ENCODE measurements at places on chromosomes 5 and 9.

GRCh38 chr5:88938488-88938887 is 55.5 kb upstream of the MEF2C start:
- no peak for DNase-seq

DNA sequence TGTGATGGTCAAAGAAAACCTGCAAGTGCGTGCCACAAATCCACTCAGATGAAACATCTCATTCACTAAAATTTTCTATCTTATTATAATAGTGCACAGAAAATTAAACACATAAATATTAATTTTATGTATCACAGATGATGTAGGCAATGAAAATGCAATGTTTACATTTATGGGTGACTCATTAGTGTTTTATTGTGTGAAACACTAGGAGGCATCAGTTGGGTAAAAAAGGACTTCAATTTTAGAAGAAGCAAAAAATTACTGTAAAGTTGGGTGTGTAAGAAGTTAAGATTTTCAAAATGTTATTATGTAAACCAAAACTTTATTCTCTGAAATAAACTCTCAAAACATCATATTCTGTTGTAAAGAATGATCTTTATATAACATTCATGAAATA is 4.0 kb downstream of the MEF2C start:
- no peak for DNase-seq

DNA sequence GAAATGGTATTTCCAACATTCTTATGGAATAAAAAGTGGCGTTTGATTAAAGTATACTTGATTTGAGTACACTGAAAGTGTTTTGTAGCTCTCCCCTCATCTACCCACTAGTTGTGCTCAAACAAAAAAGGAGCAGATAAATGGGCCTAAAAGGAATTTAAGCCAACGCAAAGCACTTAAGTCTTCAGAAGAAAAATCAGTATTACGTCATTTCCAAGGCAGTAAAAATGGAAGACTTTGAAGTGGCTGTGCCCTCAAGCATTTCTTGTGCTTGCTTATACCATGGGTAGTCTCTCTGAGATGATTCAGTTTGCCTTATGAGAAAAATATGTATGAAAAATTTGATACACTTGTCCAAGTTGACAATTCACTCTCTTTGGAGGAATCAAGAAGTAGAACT is 279.9 kb upstream of the CD180 start:
- no peak for DNase-seq

GRCh38 chr9:98550206-98550820 is 158.4 kb downstream of the GABBR2 start:
- no peak for DNase-seq

- no peak for DNase-seq
These were observed 1.4 kb downstream of the LIX1 start for GRCh38 chr5:97141031-97141430.

DNA sequence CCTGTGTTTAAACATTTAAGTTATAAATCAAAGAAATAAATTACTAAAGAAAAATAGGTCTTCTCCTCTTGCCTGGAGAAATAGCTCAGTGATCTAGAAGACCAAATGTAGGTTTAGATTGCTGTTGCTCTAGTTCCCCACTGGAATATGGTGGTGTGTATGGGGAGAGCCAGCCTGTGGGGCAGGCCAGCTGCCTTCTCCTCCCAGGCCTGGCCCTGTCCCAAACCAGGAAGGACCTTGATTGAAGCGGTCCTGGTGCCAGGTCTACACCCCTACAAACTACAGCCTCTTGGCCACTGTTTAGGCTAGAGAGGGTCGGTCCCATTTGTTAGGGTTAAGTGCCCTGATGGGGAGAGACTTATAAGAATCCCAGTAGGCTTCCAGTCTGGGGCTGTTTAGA is 35.4 kb downstream of the MAN2A1 start:
- DNase-seq = no peak

- no peak for DNase-seq
These were observed 574.1 kb downstream of the PSAT1 start for GRCh38 chr9:78871086-78871451.

DNA sequence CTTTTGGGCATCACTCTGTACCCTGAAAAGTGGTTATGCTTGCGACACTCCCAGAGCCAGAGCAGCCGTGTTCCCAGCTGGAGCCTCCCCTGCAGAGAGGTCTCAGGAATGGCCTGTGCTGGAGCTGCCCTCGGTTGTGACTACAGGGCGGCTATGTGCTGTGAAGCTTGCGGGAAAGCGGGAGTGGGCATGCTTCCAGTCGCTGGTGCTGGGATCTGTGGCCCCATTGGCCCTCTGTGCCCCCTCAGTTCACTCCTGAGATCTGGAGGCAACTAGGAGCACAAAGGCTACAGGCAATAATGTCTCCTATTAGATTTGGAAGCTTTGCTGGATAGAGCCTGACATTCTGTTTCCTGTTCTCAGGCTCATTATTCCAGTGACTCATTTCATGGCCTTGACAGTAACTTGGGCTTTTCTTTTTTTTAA is 56.9 kb downstream of the GPR107 start:
- no peak for DNase-seq

DNA sequence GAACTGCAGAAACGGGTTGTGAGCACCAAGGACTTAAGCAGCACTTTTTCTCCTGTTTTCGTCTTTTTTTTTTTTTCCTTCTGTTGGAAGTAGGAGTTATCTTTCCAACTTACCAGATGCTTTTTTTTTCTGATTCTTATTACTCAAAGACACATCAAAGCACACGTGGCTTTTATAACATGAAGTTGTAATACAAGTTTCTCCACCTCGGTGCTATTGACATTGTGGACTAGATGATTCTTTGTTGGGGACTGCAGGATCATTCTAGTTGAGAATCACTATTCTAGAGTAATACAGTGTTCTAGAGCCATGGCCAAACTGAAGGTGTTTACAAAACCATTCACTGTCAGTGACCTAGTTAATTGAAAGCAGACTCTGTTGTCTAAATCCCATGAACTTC is 51.5 kb downstream of the MYO10 start:
- DNase-seq = no peak

DNA sequence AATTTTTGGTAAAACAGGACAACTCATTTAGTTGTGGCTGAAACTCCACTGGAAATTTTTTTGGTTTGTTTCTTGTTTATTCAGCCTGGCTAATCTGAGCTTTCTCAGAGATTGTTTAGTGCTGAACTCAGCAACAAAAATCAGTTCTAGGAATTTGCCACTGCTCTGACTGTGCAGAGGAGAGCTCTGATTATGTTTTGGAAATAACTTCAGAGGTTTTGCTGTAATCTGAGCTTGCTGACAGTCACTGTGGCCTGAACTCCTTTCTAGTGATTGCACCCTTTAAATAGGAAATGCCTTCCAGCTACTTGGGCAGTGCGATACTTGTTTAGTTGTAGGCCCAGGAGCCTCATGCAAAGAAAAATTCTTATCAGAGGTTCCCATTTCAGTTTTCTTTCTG is 60.2 kb downstream of the OSTF1 start:
- DNase-seq = no peak

GRCh38 chr5:93512799-93513198 is 68.2 kb downstream of the NR2F1-AS1 start:
- no peak for DNase-seq

DNA sequence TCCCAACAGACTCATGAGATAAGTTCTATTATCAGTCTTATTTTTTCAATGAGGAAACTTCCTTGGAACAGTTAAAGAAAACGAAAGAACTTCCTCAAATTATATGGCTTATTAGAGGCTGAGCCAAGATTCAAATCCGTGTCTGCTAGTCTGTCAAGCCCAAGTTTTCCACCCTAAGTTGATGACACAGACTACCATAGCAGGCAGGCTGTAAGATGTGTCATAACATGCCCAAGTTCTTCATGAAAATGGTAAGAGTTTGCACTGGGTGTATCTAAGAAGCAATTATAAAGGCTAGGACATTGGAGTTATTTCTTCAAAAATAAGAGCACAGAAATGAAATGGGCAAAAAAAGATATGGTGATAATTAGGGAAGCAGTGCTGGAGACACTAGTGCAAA is 634.5 kb downstream of the BRINP1 start:
- DNase-seq = no peak

GRCh38 chr5:143130613-143131305 is 272.7 kb downstream of the NR3C1 start:
- no peak for DNase-seq

DNA sequence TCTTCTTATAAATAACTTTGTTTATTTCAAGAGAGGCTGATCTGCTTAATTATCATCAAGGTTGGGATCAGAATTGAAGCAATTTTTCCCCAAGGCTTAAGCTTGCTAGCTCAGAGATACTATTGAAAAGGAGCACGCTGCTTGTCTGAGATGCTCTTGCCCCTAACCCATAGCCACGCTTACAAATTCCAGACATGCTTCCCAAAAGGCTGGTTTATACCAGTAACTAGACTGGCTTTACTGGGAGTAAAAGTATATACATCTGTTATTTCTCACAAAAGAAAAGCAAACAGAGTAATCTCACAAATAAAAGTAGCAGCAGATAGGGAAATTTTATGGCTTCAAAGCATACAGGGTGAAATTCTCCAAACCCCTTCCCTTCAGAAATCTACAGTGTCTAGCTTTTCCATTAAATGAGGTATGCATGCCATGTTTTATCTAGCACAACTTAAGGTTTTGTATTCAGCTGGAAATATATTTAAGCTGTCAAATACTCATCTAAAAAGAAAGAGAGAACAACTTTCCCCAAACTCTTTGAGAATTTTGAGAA is 163.2 kb upstream of the TRPC7 start:
- no peak for DNase-seq

DNA sequence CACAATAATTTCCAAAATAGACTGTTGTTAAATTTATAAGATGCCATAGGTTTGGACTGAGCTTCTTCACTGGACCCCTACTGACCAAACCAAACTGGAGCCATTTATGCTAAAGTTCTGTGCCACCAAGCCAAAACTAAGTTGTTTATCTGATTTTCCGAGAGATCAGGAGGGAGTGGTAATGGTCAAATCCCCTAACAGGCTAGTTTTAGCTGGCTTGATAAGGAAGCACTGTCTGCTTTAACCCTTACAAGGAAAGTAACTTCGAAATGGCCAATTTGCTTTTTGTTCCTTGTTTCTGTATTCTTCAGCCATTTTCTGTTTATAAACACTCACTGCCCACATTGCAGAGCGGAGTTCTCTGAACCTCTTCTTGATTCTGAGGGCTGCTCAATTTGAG is 246.8 kb upstream of the TUT7 start:
- DNase-seq = no peak

GRCh38 chr5:173857234-173857633 is 30.9 kb upstream of the CPEB4 start:
- DNase-seq = no peak

DNA sequence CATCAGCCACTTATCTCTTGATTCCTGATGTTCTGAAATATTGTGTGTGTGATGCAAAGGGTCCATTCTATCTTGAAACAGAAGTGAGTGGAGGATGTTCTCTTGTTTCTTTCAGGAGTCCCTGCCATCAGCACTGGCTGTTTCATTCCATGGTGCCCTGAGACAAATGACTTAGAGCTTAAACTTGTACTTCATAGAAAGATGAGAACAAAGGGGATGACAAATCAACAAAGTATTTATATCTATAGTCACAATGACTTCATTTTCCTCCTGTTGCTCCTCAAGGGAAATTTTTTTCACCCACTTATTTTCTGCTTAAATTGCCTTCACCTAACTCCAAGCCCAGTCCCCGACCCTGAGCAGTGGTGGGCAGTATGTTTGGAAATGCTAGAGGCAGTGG is 171.6 kb downstream of the TARS1 start:
- DNase-seq = no peak

Measured in hypothalamus (tissue), 51 donors.